ENCODE measurements at places on chromosomes 11 and 22.

DNA sequence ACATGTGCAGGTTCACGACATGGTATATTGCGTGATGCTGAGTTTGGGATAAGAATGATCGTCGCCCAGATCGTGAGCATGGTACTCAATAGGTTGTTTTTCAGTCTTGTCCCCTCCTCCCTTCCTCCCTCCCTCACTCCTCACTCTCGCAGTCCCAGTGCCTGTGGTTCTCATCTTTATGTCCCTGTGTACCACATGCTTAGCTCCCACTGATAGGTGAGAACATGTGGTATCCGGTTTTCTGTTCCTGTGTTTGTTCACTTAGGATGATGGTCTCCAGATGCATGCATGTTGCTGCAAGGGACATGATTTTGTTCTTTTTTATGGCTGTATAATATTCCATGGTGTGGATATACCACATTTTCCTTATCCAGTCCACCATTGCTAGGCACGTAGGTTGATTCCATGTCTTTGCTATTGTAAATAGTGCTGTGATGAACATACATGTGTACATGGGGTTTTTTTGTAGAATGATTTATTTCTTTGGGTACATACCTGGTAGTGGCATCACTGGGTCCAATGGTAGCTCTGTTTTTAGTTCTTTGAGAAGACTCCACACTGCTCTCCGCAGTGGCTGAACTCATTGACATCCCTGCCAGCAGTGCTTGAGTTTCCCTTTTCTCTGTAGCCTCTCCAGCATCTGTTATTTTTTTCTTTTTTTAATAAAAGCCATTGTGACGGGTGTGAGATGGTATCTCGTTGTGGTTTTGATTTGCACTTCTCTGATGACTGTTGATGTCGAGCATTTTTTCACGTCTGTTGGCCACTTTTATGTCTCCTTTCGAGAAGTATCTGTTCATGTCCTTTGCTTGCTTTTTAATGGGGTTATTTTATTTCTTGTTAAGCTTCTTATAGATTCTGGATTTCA lies 16.4 kb downstream of the ZBED4 start:
- no peak for DNase-seq

- no peak for DNase-seq
Measured at GRCh38 chr11:61890529-61891330, 615 bp downstream of the FADS3 start.

GRCh38 chr11:95373241-95373640 lies 142.2 kb upstream of the SESN3 start:
- DNase-seq: no peak

GRCh38 chr11:533586-534395 lies 1.6 kb downstream of the HRAS start:
- DNase-seq: no peak

DNA sequence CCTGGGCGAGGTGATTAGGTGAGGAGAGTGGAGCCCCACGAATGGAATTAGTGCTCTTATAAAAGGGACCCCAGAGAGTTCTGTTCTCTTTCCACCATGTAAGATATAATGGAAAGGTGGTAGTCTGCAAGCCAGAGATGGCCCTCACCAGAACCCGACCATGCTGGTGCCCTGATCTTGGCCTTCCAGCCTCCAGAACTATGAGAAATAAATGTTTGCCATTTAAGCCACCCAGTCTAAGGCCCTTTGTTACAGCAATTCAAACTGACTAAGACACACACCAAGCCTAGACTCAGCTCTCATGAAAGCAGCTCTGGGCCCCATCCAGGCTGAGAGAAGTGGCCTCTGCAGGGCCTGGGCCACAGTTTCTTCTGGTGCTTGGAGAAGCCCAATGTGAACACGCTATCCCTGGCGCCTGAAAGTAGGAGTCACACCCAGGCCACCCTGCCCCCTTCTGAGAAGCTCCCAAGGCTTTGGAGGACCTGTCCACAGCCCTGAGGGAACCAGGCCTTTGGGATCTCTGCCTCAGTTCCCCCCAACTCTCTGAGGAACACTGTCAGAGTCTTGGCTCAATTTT lies 35.3 kb upstream of the LYVE1 start:
- DNase-seq: no peak

- DNase-seq: no peak
Measured at GRCh38 chr11:95135155-95135554, 45.5 kb downstream of the ENDOD1 start.

DNA sequence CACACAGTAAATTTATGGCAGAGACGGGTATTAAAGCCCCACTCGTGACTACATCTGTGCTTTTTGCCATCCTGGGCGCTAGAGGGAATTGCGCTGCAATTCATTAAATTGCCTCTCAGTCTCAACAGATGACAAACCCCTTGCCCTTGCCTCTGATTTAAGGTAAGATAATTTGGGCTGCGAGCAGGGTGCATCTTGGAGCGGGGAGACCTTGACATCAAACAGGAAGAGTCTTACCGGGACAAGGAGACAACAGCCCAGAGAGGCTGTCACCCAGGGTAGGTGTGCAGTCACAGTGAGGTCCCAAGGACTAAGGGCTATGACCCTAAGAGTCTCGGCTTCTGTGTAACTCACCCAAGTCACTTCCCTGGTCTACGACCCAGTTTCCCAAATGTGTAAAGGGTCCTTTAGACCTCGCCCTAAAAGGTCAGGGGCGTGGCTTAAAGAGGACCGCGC lies 449 bp upstream of the TOM1 start:
- DNase-seq: no peak

GRCh38 chr11:119551420-119552105 lies 128.6 kb upstream of the THY1 start:
- no peak for DNase-seq

DNA sequence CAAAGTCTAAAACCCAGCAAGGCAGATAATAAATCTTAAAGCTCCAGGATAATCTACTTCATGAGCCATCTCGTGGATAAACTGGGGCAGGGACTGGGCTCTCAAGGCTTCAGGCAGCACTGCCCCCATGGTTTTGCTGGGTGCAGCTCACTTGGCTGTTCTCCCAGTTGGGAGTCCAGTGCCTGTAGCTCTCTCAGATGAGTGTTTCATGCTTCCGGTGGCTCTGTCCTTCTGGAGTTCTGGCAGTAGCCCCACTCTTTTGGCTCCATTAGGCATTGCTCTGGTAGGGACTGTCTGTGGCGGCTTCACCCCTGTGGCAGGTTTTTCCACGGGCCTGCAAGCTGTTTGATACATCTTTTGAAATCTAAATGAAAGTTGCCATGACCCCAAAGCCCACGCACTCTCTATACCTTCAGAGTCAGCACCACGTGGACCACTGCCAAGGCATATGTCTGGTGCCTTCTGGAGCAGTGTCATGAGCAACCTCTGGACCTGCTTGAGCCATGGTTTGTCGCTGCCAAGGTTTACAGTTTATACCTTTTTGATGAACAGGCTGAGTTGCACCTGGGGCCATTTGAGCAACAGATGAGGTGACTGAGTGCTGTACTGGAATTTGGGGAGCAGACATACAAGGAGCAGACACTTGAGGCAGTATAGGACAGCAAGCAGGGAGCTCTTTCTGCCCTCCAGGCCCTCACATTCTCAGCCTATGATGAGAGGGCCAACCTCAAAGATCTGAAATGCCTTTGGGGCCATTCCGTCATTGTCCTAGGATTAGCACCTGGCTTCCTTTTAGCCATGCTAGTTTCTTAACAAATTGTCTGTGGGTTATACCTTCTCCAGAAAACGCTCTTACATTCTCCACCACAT lies 48.6 kb downstream of the MTNR1B start:
- DNase-seq: no peak

DNA sequence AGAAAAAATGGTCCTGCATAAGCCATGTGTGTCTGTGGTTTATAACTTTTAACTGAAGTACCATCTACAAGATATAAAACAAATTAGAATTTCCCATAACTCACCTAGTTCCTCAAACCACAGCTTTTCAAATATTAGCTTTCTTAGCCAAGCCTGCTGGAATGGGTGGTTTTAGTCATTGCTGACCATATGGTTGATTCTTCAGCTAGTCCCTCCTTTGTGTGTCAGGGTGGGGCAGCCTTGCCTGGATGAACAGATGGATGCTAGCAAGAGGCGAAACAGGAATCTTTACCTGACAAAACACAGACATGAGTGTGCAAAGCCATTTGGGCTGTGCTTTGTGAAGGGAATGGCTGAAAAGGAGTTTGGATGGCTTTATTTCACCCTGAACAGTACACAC lies 6.9 kb upstream of the B3GNT6 start:
- DNase-seq: no peak

DNA sequence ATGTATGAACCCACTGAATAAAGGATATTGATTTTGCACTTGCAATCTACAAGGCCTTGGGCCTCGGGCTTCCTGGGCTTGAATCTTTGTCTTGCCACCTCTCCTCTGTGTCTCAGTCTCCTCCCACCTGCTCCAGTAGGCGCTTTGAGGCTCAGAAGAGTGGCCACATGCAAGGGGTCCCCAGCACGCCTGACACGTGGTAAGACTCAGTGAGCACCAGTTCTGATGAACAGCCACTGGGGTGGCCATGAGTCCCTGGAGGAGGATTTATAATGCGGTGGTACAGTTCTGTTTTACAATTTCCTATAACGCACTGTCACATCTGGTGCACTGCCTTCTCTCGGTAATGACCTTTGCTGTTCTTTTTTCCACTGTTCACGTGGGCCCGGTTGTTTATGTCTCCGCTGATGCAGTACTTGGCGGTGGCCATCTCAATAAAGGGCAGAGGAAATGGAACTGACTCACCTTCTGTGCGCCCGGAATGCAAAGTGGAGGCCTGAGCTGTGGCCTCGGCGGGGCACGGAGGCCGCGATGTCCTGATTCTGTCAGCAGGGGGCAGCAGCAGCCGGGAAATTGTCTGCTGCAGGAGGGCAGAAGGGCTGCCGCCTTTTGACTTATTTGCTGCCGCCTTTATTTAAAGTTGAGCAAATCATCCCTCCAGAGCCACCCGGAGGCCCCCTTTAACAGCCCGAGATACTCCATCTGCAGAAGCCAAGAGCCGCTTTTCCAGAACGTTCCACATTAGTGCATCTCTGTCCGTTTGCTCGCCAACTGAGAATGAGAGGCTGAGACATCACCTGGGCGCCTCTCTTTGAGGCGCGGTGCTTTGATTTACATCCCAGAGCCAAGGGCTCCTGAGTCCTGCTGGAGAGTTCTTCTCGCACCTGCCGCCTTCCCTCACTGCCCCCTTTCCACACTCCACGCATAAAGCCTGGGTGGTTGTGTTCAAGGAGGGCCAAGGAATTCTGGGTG lies 6.0 kb upstream of the IFT27 start:
- DNase-seq: peak; percentile 68

DNA sequence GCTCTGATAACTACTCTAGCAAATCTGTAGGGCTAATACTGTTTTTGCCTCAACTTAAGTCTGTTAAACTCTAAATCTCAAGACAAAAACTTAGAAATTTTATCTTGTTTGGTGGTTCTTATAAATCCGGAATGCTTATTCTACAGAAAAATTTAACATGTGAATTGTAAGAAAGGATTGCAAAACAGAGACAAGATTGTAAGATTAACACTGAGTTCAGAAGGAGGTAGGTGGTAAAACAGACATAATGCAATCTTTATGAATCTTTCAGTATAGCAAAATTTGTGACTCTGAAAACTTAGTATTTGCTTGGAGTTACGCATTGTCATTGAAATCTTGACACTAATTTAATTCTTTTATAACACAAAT lies 263.9 kb downstream of the SBF2 start:
- no peak for DNase-seq

DNA sequence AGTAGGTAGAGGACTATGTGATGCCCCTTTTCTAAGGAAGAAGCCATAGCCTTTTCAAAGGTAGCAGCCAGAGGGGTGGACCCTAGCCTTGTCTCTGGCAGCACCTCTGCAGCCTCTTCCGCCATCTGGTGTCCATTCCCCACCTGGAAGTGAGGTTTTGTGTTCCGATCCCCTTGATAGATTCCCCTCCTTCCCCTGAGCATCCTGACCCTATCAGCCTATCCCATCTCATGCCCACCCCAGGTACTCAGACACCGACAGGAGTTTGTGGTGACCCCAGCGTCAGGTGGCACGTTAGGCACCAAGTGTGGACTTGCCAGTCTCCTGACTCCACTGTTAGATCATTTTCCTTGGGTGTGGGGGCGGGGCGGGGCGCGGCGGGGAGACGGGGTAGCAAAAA lies 398 bp upstream of the FAM89B start:
- no peak for DNase-seq

DNA sequence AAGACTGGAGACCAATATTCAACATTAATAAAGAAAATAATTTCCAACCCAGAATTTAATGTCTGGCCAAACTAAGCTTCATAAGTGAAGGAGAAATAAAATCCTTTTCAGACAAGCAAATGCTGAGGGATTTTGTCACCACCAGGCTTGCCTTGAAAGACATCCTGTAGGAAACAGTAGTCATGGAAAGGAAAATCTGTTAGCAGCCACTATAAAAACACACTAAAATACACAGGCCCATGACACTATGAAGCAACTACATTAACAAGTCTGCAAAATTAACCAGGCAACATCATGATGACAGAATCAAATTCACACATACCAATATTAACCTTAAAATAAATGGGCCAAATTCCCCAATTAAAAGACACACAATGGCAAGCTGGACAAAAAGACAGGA lies 2.4 kb upstream of the CASP4 start:
- no peak for DNase-seq

GRCh38 chr11:16843294-16843693 lies 104.8 kb downstream of the C11orf58 start:
- DNase-seq: no peak

DNA sequence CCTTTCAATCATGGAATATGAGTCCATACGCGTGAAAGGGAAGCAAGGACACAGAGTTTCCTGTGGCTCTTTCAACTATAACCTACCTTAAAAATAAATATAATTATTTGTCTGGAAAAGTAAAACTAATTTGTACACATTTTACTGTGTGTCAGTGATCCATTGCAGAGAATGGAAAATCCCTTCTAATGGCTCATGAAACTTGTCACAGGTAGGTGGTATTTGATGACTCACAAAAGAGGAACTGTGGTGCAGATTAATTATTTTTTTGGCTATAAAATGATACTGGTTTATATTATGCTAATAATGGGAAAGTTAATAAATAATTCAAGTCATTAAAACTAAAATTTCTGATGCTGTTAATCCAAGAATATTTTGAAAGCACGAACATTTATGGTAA lies 792.2 kb downstream of the METTL15 start:
- no peak for DNase-seq

DNA sequence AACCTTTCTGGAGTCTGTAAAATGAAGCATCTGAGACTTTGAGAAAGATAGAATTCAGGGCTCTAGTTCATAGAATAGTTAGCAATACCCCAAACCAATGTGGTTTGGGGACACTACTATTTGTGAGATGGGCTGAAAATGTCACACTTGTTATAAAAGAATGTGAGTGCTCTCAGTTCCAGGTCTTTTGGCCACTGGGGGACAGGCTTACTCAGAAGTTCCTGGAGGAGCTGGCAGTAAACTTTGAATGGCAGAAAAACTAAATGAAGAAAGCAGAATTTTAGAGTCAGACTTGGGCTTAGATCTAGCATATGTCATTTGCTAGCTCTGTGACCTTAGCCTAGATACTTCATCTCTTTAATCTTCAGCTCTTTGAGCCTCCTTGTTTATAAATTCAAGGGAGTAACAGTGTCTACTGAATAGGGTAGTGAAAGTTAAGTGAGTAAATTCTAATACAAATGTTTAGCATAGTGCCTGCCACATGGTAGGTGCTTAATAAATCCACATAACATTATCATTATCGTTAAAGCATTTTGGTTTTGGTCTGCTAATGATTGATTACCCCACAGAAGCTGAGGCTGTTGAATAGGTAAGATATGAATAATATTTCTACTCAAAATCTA lies 3.7 kb downstream of the LYVE1 start:
- DNase-seq: no peak

Data from stimulated activated CD8-positive, alpha-beta memory T cell treated with anti-CD3 and anti-CD28 coated beads, Interleukin-4, amount 100 ng/mL, for 4 hours (primary cell).